ENCODE measurements at places on chromosomes 5 and 9. TPM values are rescaled to one million over a fixed set of nuclear protein-coding genes. Genes with fewer than 3 reads are reported as not detected.

DNA sequence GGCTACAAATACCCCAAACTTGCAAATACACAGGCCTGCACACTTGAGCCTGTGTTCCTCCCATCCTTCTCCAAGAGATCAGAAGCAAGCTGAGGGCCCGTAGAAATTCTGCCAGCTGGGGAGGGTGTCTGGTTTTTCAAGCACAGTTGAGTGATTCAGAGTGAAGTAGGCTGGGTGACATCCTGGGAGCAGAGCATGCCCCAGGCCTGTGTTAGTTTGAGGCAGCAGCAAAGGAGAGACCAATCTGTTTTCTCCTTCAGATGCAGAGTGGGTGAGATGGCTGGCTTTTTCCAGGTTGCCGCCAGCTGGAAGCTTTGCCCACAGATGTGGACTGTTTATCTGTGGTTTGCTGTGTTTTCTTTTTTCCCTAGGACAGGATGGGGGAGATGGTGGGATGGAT is 63.1 kb downstream of the RCL1 start:
- DNase-seq: peak; percentile 96

GRCh38 chr9:77763566-77763965 is 115.4 kb upstream of the GNA14 start:
- DNase-seq: no peak

GRCh38 chr5:886716-887325 is 5.8 kb downstream of the BRD9 start:
- no peak for DNase-seq

DNA sequence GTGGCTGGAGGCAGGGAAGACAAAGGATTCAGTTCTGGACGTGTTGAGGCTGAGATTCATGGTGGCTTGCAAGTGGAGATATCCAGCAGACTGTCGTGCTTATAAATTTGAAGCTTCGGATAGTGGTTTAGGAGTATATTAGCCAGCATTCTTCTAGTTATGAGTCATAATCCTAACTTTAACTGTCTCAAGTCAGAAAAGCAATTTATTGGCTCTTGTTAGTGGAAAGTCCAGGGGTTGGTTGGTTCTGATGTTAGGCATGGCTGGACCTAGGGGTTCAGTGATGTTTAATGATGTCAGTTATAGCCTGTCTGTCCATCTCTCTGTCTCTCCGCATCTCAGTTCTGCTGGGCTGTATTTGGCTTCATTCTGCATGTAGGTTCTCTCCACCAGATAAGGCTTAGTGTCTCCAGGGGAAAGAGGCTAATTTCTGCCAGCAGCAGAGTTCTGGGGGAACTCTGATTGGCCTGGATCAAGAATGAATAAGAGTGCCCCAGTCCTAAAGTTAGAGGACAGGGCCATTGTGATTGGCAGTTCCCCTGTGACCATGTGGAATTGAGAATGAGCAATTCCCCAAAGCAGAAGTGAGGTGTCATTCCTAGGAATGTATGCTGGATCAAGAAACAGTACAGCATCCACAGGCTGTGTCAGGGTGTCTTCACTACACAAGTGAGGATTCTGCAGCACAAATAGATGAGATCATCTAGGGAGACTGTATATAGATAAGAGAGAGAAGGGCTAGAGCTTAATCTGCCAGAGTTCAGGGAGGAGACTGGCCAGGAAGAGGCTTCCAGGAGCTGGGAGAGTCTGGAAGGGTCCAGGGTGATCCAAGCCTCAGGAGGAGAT is 72.9 kb upstream of the SHB start:
- peak; percentile 90 for DNase-seq

GRCh38 chr5:23457780-23458179 is 49.6 kb upstream of the PRDM9 start:
- no peak for DNase-seq

DNA sequence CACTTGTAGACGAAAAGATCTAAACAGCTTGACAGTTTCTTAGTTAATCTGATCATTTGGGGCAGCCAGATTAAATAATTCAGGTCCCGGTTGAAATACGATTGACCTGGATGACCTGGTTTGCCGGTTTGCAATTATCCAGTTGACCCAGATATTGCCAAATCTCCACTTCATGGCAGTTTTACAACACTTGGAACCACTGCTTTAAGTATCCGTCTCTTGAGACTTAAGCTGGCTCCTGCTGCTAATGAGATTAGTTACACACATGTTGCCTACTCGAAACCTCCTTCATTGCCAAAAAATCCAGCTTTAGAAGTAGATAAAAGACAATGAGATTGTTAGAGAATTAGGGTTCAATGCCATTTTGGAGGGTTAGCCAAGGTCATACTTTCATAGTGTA is 136.2 kb upstream of the HAPLN1 start:
- DNase-seq: no peak

- no peak for DNase-seq
These were observed 190.1 kb downstream of the ACTL7B start for GRCh38 chr9:108665521-108666239.

DNA sequence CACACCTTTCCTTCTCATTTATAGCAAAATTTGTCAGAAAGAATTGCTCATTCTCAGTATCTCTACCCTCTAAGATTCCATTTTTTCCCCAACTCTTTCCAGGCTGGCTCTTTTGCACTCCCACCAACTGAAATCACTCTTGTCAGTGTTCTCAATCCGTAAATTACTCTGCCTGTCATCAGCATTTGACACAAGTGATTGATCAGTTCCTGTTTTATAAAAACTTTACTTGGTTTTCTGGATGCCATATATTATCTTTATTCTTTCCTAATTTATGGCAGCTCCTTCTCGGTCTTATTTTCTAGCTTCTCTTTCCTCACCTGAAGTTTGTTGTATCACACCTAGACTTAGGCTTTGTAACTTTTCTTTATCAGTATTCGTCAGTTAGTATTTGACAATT is 16.4 kb downstream of the DENND4C start:
- DNase-seq: no peak

- DNase-seq: peak; percentile 3
These were observed 650.3 kb upstream of the CDH10 start for GRCh38 chr5:25295067-25295466.

DNA sequence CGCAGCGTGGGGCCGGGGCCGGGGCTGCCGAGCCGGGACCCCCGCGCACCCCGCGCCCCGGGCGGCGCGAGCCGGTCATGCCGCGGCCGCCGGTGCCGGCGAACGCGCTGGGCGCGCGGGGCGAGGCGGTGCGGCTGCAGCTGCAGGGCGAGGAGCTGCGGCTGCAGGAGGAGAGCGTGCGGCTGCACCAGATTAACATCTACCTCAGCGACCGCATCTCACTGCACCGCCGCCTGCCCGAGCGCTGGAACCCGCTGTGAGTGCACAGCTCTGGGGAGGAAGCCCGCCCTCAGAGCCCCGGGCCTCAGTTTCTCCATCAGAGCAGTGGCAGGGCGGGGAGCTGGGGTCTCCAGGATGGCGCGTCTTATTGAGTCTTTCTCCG is 335 bp downstream of the GALNT12 start:
- no peak for DNase-seq

Gene TTC23L
- 0.20 TPM for total RNA-seq

Gene ACOT12
- not detected for total RNA-seq

Gene CYSRT1
- total RNA-seq: 1.1 TPM

All from RPMI7951 (cell line).